ENCODE measurements at places on chromosomes 5 and 9.

- no peak for DNase-seq
Observed at GRCh38 chr9:131056781-131057506, 39.4 kb upstream of the AIF1L start.

- peak; percentile 79 for DNase-seq
Observed at GRCh38 chr5:72107131-72107900, at the start of gene MAP1B. MAP1B (plus strand) TSS chr5:72107475; CDS start chr5:72107532, 57 bp downstream.

DNA sequence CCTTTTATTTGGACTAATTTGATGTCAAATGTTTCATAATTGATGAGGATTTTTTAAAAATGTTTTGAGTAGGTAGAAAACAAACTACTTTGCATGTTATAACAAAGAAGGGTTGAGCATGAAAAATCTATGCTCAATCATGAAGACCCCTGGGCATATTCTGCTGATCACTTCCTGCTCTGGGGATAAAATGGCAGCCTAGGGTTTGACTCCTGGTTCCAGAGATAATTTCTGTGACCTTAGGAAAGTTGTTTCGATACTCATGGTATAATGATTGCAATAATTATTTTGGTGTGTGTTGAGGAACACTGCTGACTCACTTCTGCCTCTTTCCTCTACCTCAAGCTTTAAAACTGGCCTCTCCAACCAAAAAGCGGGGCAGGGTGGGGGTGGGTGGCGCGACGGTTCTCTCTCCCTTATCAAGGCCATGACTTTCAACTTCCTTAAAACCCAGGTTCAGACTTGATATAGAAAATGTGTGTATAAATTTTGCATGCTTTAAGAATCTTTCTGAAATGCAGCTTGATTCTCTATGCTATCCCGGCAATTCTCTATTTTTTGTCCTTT, 6.0 kb upstream of the PIP5K1B start:
- no peak for DNase-seq

GRCh38 chr5:132501961-132502931, 11.7 kb upstream of the IRF1 start:
- DNase-seq = peak; percentile 62

GRCh38 chr9:131658377-131659129, 81.3 kb downstream of the RAPGEF1 start:
- DNase-seq = no peak

Data from Ammon's horn (tissue), 1 donor.